Osteoblast (primary cell): ENCODE measurements at places on chromosomes 6 and 20.

DNA sequence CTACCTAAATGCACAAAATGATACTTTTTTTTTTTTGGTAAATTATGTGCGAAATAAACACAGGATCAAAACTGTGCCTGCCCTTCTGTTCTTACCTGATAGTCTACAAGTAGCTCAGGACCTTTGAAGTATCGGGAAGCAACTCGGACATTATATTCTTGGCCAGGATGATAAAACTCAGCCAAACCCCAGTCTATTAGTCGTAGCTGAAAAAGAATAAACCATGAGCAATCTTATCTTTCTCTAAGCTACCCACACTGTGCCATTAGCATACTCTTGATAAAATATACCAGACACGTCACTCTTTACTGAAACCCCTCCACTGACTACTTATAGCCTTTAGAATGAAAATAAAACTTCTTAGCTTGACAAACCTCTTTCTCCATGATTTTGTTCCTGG, 29.8 kb upstream of the TBC1D20 start:
- DNase-seq: no peak

DNA sequence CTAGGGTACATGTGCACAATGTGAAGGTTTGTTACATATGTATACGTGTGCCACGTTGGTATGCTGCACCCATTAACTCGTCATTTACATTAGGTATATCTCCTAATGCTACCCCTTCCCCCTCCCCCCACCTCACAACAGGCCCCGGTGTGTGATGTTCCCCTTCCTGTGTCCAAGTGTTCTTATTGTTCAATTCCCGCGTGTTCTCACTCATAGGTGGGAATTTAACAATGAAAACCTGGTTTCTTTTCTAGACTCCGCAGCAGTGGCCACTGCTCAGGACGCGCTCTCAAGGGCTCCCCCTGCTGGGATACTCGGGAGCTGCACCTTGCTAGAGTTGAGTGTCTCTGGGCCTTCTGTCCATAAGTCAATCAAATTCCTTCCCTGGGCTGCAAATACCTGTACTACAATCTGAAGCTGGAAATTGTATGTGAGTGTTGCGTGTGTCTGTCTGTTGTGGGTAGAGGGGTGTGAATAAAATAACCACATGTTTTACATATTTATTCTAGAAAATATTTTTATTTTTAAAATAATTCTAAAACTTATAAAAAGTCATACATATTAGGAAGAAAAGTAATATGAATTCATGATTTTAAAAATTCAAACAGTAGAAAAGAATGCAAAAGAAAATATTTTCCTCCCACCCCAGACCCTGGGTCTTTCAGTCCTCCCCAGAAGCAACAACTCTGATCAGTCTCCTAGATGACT, 8.2 kb upstream of the CEP250 start:
- DNase-seq: peak; percentile 91

DNA sequence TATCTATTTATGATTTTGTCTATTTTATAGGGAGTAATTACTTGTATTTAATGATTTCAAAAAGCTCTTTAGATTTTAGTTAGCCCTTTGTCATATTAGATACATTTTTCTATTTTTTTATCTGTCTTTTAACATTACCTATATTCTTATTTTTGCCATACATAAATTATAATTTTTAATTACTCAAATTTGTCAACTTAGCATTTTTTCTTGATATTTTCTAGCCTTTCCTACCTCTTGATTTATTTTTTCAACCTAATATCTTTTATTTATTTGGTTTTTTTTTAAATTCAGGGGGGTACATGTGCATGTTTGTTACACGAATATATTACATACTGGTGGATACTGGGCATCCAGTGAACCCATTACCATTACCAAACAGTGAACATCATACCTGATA, 114.3 kb upstream of the F13A1 start:
- DNase-seq: no peak

- no peak for DNase-seq
Observed at GRCh38 chr6:54586251-54586650, 260.3 kb upstream of the FAM83B start.

DNA sequence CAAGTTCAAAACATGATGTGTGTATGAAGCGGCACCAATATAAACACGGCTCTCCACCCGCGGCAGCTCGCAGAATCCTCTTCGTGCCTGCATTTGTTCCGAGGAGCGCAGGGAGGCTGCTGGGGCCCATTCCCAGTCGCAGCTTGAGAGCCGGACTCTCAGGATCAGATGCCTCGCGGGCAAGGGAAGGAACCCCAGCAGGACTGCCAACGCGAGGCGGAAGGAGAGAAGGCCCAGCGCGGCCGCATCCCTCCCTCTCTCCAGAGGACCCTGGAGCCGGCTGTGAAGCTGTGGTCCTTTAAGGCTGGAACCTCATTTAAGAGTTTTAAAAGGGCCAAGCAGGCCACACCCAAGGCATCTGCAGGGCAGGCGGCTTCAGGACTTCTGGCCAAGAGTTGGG, 44.2 kb upstream of the ZBP1 start:
- DNase-seq: no peak

GRCh38 chr6:37366910-37367309, 13.1 kb downstream of the RNF8 start:
- DNase-seq: no peak

GRCh38 chr20:44475372-44475693, 341 bp upstream of the TTPAL start:
- no peak for DNase-seq

- DNase-seq: no peak
Observed at GRCh38 chr6:16153211-16153820, 24.4 kb downstream of the MYLIP start.

GRCh38 chr20:16555754-16556153, 17.5 kb downstream of the KIF16B start:
- DNase-seq: no peak

- DNase-seq: no peak
Observed at GRCh38 chr6:7976485-7977056, 66.0 kb upstream of the TXNDC5 start.

DNA sequence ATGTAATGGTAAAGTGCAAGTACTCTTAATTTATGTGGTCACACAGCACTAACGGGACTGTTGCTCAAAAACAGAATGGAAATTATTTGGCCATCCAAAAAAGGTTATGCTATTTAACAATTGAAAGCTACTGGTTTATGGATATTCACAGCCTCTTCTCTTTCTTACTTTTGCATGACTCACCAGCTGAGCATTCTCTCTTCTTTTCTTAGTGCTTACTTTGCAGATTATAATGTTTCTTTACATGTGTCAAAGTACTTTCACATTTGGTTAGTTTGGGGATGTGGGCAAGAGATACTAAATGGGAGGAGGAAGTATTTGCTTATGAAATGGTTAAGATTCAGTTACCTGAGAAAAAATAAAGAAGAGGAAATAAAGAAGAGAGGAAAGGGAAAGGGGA, 610.5 kb downstream of the HTR1B start:
- peak; percentile 0 for DNase-seq

GRCh38 chr6:79416931-79417330, 120.3 kb downstream of the LCA5 start:
- no peak for DNase-seq

DNA sequence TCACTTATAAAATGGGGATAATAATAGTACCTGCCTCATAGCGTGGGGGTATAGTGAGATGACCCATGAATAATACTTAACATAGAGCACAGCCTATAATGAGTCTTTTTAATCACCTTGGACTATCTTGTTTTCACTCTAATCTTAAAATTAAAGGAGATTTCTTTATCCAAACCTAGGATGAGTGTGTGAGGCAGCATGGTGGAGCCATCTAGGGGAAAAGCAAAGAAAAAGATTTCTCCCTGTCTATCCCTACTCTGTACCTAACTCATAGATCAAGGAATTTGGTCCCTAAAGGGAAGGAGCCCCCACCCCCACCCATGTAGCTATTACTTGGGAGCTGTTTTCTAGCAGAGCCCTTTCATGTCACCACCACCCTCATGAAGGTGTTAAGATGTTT, 45.2 kb upstream of the PAK5 start:
- DNase-seq: no peak

DNA sequence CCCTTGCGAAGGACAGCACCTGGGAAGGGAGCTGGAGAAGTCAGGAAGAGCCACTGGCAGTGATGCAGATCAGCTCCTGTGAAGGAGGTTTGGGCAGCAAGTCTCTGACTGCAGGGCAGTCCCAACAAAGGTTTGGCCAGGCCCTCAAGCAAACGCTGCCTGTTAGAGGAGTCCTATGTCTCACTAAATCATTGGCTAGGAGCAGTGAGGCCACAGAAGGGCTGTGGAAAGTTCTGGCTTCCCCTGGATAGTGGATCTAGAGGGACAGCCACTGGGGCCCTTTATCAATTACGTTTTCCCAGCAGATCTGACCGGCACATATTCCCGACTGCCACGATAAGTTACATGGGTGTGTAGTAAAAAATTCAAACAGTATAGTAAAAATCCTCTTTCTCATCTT, 2.5 kb downstream of the TTPAL start:
- no peak for DNase-seq

GRCh38 chr6:51720327-51720726, 367.1 kb downstream of the PKHD1 start:
- no peak for DNase-seq

GRCh38 chr20:4289875-4290274, 274.5 kb upstream of the RNF24 start:
- DNase-seq: no peak

GRCh38 chr6:46772762-46773161, 20.4 kb upstream of the MEP1A start:
- no peak for DNase-seq

- no peak for DNase-seq
Observed at GRCh38 chr20:38645351-38645750, 43.7 kb downstream of the ARHGAP40 start.
